ENCODE measurements at places on chromosomes 2 and 18.
A peak's percentile ranks its signal among the peaks of the same experiment; 100 is the strongest.

DNA sequence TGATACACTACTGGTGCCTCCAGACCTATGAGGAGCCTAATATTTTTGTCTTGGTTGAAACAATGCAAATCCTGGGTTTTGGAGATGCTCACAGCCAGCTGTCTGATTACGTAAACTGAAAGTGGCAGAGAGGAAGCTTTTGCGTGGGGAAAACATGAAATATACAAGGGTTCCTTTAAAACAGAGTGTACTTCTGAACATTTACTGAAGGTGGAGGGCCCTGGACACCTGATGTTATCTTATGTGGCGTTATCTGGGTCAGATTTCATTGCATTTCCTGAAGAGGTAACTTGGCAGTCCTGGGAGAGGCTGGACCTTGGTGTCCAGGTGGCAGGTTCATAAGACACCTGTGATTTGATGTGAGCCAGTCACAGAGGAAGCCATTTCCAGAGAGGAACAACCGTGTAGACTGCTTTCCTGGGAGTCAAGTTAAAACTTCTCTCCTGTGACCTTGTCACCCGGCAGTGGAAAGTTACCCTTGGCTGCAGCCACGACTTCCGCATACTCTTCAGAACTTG is 105.0 kb downstream of the NEDD4L start:
- no peak overlapping the region for H3K4me3 ChIP-seq
- no peaks in the 10 kb centered on the region for H3K4me1 ChIP-seq
- H3K36me3 ChIP-seq = no peaks in the 10 kb centered on the region

DNA sequence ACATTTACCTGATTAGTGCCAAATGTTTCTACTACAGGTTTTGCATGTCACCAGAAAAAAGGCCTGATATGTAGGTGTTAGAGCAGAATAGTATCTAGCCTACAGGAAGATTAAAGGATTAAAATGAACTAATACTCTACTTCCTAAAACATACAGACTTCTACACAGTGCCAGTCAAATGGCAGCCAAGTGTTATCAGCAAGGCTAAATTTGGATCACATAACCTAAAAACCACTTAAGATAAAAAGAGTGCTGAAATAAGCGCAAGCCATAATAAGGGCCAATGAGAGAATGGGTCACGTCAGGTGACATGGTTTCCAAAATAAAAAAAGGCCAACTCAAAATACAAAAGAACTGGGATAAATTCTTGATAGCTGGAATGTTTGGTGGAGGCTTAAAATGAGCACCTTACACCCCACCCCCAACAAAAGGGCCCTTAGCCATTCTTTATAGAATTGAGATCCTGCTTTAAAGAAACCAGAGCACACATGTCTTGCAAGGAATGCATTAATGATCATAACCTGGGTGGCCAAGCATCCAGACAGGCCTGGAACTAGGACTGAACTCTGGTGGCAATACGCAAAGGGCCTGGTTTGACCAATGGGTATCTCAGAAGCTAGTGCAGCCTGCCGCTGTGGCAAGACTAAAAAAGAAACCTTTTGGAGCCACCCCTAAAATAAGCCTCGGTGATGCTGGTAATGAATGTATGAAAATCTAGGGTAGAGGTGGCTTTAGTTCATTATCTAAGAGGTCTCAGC is 32.4 kb downstream of the IRS1 start:
- no peaks in the 10 kb centered on the region for H3K27me3 ChIP-seq
- no peak overlapping the region for H3K4me3 ChIP-seq
- no peak for DNase-seq
- peaks cover 12% of the 10 kb centered on the region for H3K4me1 ChIP-seq
- no peak overlapping the region for H3K27ac ChIP-seq

DNA sequence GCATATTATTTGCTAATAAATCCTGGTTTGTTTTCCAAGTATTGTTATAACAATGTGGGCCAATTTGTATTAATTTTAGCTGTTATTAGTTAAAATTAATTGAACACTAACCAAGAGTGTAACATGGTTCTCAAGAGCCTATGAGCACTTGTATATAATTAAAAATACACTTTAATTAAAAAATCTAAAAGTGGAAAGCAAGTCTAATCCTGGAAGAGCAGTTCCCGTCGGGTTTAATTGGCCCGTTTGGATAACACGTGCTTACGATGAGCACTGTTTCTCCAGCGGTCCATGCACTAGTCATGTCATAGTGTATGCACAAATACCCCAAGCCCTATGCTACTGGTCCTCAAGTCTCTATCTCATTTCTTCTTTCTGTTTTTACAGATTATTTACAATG is 49.0 kb downstream of the DCDC2C start:
- H3K27me3 ChIP-seq = peaks cover 2% of the 10 kb centered on the region
- no peak overlapping the region for H3K27ac ChIP-seq
- H3K4me3 ChIP-seq = no peak overlapping the region
- peaks cover 13% of the 10 kb centered on the region for H3K4me1 ChIP-seq
- DNase-seq = no peak

DNA sequence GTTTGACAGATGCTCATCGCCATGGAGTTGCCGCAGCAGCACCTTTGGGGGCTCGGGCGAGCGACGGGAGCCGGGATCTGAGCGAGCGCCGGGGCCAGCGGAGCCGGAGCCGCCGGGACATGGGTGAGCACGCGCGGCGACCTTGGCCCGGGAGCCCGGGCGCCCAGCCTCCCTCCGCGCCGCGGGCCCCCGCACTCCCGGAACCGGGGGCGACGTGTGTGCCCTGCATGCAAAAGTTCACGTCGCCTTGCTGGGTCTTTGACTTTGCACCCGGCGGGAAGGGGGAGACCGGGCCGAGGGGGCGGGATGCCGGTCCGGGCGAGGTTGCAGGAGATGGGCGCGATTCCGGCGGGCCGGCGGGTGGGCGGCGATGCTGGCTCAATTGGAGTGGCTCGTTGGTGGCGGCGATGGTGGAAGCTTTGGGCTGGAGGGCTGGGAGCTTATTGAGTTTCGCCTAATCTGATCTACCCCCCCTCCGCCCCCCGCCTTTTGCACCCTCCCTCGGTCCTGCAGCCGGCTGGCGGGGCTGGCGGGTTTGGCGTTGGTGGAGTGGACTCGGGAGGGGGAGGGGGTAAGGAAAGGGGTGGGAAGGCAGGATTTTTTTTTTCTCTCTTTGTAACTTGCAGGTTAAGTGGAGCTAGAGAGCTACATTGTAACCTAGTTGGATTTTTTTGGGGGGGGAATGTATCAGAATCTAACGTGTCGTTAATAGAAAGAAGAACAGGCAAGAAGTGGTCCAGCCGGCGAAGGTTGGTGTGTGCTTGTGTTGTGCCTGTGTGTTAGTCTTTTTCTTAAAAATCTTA is at the start of gene SETBP1:
TSS of gene SETBP1 (plus strand) at position 616 of the 803 bp plus-strand sequence. CDS start 20,459 bp downstream, outside the sequence.
- H3K27ac ChIP-seq = peak within 1 kb of the TSS; percentile 92
- no peaks in the 10 kb centered on the region for H3K36me3 ChIP-seq
- peaks cover 24% of the 10 kb centered on the region for H3K4me1 ChIP-seq

DNA sequence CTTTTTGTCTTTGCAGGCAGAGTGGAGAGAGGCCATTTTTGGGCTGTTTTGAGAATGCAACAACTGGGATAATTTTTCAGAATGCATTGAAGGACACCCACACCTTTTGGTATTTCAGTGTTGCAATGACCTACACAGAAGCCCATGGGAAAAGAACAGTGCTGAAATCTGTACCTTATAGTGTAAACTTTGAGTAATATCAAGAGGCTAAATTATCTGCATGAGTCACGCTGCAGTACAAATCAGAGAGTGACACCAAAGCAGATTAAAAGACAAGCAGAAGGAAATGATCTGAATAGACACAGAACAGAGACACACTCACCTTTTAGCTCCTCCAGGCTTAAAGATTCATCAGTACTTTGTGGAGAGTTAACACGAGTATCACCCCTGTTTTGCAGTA is 265.3 kb downstream of the PAX3 start:
- DNase-seq = no peak
- H3K4me1 ChIP-seq = no peaks in the 10 kb centered on the region
- H3K27me3 ChIP-seq = no peaks in the 10 kb centered on the region
- H3K36me3 ChIP-seq = no peaks in the 10 kb centered on the region
- no peak overlapping the region for H3K4me3 ChIP-seq

- no peaks in the 10 kb centered on the region for H3K36me3 ChIP-seq
- DNase-seq = peak; percentile 73
- peaks cover 14% of the 10 kb centered on the region for H3K4me1 ChIP-seq
- peak overlapping the region; percentile 90 for H3K27ac ChIP-seq
Measured at GRCh38 chr2:177165721-177166711, 46.6 kb upstream of the HNRNPA3 start.
